Myocyte (in vitro differentiated cells): ENCODE measurements at places on chromosomes 2 and 18. TPM values are rescaled to one million over a fixed set of nuclear protein-coding genes. Genes with fewer than 3 reads are reported as not detected.

ZNF397 gene
- total RNA-seq, result 13.9 and 16.5 TPM in 2 replicates

MPV17 gene
- 108 TPM in 2 replicates for total RNA-seq

ZRANB3 gene
- total RNA-seq, result 7.7 and 7.9 TPM in 2 replicates

CCNYL1 gene
- total RNA-seq, result 6.6 and 7.0 TPM in 2 replicates

CCDC74B gene
- total RNA-seq, result 3.5 and 9.8 TPM in 2 replicates

FIGLA gene
- not detected in 2 replicates for total RNA-seq
